MM.1S (cell line): ENCODE measurements at places on chromosomes 1 and 21.

- no peak overlapping the region for H3K4me3 ChIP-seq
- no peak overlapping the region for H3K27ac ChIP-seq
- H3K4me1 ChIP-seq, result no peaks in the 10 kb centered on the region
- no peaks in the 10 kb centered on the region for H3K36me3 ChIP-seq
Measured at GRCh38 chr1:118225471-118225870, 40.4 kb upstream of the SPAG17 start.

- no peaks in the 10 kb centered on the region for H3K27me3 ChIP-seq
- no peaks in the 10 kb centered on the region for H3K4me1 ChIP-seq
- no peaks in the 10 kb centered on the region for H3K36me3 ChIP-seq
Measured at GRCh38 chr1:70194601-70195000, 10.8 kb downstream of the LRRC40 start.

DNA sequence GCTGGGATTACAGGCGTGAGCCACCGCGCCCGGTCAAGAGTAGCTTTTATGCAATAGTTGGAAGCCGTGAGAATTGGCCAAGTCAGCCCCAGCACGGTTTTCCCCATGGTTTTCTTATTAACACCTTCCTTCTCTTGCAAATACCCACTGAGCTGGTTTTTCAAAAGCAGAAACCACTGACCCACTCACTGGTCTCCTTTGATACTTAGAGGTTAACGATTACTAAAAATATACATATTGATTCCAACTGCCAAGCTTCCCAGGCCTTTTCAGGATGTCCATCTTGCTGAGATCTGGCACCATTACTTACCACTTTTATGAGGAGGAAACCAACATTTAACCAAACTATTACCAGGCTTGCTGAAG is 25.9 kb upstream of the TARDBP start:
- no peak for DNase-seq
- peaks cover 4% of the 10 kb centered on the region; the same call in 1 of the 2 replicates for H3K27me3 ChIP-seq
- no peak overlapping the region for H3K4me3 ChIP-seq
- no peak overlapping the region for H3K27ac ChIP-seq
- no peaks in the 10 kb centered on the region for H3K36me3 ChIP-seq

- H3K27me3 ChIP-seq, result no peaks in the 10 kb centered on the region
- no peak overlapping the region for H3K4me3 ChIP-seq
- H3K36me3 ChIP-seq, result no peaks in the 10 kb centered on the region
- H3K4me1 ChIP-seq, result no peaks in the 10 kb centered on the region
- no peak overlapping the region for H3K27ac ChIP-seq
- no peak for DNase-seq
Measured at GRCh38 chr1:238778113-238778512, 608.3 kb upstream of the CHRM3 start.

- no peak overlapping the region for H3K27ac ChIP-seq
- no peak for DNase-seq
- no peaks in the 10 kb centered on the region for H3K27me3 ChIP-seq
- H3K4me1 ChIP-seq, result no peaks in the 10 kb centered on the region
Measured at GRCh38 chr1:59742526-59742925, 72.2 kb upstream of the HOOK1 start.
